ENCODE measurements at places on chromosomes 1 and 21.

- peak; percentile 25 for DNase-seq
Observed at GRCh38 chr1:1068517-1069055, 5.5 kb downstream of the RNF223 start.

DNA sequence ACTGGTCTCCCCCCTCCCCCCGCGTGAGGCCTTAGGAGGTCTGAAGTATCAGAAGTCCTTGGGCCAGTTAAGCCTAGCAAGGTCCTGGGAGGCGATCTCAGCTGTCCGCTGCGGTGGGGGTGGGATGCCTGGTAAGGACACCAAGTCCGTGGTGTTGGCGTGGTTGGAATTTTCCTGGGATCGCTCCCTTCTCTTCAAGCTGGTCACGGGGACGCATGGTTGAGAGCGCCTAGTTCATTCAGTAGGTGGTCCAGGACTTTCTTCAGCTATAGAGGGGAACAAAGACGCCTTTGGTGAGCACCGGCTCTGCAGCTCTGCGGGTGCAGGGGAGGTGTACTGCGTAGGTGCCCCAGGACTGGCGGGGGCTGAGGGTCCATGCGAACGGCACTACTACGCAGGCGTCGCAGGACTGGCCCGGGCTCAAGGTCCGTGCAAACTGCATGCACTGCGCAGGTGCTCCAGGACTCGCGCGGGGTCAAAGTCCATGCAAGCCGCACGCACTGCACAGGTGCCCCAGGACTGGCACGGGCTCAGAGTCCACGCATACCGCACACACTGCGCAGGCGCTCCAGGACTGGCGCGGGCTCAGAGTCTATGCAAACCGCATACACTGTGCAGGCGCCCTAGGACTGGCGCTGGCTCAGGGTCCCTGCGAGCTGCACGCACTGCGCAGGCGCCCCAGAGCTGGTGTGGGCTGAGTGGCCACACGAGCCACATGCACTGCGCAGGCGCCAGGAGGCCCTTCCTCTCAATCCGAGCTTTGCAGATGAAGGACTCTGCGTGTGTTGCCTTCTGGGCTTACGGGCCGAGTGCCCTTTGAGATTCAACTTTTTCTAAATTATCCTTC lies 36.6 kb upstream of the HMGN1 start:
- no peak for DNase-seq

DNA sequence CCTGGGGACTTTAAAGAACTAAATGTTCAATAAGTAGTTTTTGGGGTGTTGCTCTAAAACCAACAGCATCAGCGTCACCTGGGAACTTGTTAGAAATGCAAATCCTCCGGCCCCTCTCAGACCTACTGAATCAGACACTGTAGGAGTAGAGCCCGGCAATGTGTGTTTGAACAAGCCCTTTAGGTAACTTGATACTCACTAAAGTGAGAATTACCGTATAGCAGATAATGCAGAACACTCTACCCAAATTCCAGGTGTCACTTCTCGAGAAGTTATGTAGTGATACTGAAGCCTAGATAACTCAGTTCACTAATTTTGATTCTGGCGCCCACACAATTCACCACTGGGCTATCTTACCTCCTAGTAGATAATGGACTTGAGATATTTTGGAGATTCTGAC lies 3.7 kb upstream of the DPT start:
- no peak for DNase-seq

DNA sequence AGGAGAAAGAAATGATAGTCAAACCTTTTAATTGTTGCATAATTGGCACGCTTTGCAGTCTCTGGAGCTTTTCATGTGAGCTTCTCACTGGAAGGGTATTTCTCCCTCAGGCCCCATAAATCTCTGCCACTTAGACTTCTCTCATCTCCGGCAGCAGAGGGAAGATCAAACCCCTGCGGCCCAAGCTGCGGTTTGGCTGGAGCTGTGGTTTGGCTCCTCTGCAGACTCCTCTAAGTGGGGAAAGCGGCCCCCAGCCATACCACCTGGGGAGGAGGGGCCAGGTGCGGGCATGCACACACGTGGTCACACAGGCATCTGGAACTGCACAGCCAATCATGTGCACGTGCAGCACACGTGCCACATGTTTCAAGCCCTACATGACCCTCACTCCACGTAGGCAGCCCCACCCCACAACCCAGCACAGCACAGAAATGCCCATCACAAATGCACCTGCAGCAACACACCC lies 58.3 kb downstream of the UBE2T start:
- no peak for DNase-seq

GRCh38 chr1:200610846-200611245 lies 9.7 kb downstream of the KIF14 start:
- no peak for DNase-seq

DNA sequence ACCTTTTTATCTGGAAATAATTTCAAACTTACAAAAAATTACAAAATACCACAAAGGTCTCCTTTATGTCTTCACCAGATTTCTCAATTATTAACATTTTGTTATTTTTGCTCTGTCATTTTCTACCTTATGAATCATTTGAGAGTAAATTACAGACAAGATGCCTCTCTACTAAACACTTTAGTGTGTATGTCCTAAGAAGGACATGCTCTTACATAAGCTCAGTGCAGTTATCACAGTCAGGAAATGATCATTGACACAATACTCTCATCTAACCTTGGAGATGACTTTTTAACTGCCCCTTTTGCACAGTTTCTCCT lies 378.9 kb upstream of the RUNX1 start:
- no peak for DNase-seq

All from SW 1271 (cell line).